Fibroblast of villous mesenchyme (primary cell): ENCODE measurements at places on chromosomes 11 and 22.

- no peak for DNase-seq
These were observed 18.2 kb downstream of the PATZ1 start for GRCh38 chr22:31327806-31328543.

DNA sequence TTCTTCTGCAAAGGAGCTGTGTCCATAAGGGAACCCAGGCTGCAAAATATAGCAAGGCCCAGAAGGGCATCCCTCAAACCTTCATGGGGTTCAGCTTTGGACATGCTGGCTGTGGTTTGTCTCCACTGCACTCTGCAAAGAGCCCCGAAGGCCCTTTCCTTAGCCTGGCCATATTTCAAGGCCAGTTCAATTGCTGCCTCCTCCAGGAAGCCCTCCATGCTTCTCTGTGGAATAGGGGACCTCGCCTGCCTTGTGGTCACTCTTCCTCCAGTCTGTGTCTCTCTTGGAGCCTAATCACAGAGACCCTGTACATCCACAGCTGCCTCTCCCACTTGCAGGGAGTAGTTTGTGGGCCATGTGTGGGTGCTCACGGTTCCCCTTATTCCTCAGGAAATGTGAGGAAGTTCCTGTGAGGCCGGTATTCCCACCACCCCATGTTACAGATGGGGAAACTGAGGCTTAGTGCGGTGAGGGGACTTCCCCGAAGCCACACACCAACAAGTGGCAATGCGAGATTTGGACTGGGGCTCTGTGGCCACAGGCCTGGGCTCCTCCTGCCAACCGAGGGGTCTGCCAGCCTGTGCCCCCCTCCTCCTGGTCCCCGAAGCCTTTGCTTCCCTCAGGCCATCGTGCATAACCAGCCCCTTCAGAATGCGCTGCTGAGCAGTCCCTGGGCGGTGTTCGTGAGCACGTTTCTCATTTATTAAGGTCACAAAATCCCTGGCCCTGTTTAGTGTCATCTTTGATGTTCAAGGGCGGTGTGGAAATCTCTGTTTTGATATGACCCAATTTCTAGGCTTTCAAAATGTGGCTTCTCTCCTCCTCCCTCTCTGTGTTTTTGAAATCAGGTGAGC, 65.8 kb downstream of the PARVB start:
- DNase-seq = peak; percentile 25

DNA sequence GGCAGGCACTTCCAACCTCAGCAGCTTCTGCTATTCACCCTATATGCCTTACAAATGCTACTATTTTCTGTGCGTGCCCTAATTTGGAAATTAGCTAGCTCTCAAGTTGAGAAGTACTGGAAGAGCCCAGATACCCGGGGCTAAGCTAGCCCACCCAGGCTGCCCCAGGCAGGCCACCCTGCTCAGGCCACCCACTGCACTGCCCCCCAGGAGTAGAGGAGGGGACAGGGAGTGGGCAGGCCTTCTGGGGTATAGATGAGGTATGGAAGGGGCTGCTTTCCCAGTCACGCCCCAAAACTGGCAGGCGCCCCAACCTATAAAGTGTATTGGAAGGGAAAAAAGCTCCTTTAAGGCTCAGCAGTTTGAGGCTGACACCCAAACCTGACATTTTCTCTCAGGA, 43.5 kb downstream of the DRD2 start:
- DNase-seq = no peak

DNA sequence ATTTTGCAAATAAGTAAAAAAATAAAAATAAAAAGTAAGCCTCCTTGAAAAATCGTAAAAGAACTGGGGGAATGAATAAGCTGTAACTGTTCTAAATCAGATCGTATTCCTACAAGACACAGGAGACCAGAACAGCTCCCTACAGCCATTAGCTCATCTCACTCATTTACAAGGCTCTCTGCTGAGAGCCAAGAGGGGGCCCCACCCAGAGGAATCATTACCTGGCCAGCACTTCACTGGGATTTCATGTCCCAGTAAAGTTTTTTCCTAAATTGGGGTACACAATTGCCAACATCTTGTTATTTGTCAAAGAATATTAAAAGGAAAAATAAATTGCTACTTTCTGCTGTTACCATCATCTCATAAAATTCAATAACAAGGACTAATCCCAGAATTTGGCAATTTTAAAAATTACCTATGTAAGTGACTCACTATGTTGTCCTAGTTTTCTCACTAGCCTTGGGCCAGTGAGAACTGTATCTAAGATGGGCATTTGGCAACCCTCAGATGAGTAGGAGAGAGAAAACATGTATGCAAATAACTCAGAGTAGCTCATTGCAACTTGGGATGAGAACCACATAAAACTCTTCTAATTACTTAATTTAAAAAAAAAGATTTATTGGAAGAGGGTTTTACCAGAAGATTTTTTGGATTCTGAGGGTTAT, 18.4 kb upstream of the SMTN start:
- DNase-seq = no peak
